ENCODE measurements at places on chromosomes 2 and 18.

DNA sequence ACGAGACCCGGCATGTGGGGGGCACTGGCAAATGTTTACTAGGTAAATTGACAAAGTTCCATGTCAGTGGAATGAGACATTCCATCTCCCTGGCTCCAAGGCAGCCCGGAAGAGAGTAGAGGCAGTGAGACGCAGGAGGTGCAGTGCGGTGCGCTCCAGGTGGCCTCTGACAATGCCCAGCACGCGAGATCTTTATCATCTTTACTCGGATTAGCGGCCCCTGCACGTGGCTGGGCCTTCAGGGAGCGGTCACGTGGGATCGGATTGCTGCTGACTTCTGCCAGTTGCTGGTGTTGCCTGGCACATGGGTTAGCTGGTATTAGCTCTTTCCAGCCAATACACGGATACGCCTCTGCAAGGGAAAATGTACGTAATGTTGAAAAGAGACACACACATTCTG is 151.2 kb upstream of the ALKAL2 start:
- no peak for DNase-seq

DNA sequence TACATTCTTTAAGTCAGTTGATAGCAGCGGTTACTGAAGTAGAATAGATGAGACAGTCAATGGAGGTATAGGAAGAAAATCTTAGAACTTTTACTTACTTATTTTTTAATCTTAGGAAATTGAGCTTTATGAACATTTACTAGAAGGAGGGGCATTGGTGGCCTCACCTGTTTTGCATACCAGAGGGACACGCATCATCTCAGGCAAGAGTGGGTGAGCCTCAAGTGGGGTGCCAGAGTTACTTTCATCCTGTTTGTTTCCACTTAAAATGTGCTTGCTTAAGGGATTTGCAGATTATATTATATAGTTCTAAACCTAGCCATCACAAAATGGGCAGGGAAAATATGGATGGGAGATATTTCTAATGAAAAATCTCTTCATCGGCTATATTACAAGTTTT is 61.6 kb downstream of the WDR7 start:
- no peak for DNase-seq

DNA sequence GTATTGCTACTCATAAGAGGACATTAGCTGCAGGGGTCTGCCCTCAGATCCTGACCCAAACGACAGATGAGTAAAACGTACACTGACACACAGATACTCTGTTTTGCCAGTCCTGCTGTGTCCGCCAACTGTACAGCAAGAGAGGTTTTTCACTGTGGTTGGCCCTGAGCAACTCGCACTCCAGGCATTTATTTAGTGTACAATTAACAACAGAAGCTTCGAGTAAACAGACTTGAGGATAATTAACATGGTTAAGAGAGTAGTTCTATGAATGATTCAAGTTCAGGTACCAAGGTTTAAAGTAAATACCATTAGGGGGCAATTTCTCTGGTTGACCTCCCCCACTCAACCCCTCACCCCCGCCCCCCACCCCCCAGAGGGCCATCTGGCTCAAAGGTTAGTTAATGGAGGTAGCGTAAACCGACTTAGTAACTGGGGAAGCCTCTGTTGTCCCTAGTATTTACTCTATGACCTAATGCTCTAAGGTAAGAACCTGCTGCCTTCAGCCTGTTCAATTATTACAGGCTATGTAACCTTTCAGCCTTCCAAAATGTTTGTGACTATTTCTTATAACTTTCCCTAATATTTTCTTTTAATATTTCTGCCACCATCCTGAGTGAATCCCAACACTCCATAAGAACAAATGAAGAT is 103.9 kb upstream of the XIRP2 start:
- DNase-seq, result no peak

- no peak for DNase-seq
These were observed 14.0 kb upstream of the INHBB start for GRCh38 chr2:120331903-120332302.

DNA sequence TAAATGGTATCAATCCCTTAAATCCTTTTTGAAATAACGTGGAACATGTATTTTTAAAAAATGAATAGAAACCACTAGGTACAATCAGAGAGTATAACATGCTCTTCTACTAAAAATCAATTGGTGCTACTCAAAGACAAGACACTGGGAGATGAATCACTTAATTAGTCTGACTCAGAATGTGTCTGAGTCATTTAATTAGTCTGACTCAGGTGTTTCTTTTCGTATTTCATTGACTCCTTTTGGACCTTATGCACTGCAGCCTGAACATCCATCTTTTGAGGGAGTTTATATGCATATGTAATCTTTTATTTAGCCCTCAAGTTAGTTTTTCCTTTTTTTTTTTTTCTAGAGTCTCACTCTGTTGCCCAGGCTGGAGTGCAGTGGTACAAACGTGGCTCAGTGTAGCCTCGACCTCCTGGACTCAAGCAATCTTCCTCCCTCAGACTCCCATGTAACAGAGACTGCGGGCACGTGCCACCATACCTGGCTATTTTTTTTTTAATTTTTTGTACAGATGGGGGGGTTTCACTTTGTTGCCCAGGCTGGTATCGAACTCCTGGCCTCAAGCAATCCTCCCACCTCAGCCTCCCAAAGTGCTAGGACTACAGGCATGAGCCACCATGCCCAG is 26.5 kb downstream of the PPP4R3B start:
- no peak for DNase-seq

DNA sequence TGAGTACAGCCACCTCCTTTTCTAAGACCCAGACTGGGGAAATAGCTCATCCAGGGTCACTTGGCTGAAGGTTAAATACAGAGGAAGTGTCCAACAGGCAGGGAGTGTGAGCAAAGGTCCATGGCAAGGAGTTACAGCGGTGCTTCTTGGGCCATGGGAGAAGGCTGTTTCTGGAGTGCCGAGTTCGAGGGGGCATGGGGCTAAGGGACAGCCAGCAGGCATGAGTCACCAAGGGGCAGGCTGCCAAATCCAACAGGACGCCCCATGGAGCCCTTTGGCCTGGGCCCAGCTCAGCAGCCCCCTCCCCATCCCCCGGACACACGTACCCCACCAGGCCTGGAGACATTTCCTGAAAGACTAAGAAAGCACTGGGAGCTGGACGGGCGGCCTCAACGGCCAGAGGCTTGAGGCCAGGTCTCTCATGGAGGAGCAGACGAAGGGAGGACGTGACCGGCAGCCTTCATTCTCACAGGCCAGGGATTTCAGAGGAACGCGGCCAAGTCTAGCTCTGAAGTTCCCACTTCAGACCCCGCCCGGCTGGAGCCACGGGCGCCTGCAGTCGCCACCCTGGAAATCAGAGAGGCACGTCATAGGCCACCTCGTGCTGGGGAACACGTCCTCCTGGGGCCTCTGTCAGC is 160.4 kb downstream of the SMAD7 start:
- peak; percentile 64 for DNase-seq

DNA sequence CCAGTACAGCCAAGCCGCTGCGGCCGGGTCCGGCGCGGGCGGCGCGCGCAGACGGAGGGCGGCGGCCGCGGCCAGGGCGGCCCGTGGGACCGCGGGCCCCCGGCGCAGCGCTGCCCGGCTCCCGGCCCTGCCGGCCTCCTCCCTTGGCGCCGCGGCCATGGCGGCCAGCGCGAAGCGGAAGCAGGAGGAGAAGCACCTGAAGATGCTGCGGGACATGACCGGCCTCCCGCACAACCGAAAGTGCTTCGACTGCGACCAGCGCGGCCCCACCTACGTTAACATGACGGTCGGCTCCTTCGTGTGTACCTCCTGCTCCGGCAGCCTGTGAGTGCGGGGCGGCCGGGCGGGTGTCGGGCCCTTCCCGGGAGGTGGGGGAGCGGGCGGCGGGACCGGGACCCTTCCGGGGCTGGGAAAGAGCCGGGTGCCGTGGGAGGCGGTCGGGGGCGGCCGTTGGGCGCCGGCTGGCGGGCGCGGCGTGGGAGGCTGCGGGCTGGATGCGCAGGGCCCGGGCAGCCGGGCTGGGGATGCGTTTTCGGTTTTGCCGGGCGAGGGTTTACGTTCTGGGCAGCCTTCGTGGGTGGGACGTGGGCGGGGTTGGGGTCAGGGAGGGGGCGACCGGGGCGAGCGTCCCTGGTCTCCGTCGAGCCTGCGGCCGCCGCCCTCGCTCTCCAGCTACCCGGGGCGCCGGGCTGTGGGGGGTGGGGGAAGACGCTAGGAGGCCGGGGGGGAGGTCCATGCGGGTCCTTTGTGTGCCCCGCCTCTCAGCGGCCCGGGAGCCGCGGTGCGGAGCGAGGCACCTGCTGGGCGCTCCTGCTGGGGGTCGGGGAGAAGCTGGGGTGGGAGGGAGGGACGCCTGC is 537 bp downstream of the AGFG1 start:
- DNase-seq, result peak; percentile 70

- DNase-seq, result no peak
These were observed 61.7 kb downstream of the INPP5D start for GRCh38 chr2:233121856-233122255.

DNA sequence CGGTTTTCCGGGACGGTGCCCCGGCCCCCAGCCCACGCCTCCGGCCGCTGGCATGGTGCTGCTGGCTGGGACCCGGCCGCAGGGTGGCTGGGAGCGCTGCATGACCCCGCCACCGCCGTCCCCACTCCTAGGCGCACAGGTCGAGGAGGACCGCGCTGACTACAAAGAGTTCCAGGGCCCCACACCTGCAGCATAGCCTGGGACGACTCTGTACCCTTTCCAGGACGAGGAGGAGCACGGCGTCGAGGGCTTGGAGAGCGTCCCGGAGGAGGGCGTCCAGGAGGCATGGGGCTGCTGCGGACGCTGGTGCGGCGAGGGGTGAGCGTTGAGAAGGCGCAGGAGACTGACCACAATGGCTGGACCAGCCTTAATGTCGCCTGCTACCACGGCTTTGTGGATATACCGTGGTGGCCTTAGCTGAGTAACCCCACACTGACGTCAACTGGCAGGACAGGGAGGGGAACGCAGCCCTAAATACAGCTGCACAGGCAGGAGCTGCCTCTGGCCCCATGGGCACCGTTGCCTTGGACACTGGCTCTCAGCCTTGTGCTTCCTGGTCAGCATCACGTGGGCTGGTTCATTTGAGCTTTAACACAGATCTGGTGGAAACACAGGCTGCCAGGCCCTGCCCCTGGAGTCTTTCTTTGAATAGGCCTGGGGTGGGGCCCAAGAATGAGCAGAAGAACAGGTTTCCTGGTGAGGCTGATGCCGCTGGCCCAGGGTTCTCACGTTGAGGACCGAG is 40.9 kb upstream of the TRIM43B start:
- no peak for DNase-seq

- DNase-seq, result no peak
These were observed 4.5 kb downstream of the PSTPIP2 start for GRCh38 chr18:46067438-46068007.

All from left forelimb (tissue), 1 donor.